ENCODE measurements at places on chromosomes 7 and 10.

DNA sequence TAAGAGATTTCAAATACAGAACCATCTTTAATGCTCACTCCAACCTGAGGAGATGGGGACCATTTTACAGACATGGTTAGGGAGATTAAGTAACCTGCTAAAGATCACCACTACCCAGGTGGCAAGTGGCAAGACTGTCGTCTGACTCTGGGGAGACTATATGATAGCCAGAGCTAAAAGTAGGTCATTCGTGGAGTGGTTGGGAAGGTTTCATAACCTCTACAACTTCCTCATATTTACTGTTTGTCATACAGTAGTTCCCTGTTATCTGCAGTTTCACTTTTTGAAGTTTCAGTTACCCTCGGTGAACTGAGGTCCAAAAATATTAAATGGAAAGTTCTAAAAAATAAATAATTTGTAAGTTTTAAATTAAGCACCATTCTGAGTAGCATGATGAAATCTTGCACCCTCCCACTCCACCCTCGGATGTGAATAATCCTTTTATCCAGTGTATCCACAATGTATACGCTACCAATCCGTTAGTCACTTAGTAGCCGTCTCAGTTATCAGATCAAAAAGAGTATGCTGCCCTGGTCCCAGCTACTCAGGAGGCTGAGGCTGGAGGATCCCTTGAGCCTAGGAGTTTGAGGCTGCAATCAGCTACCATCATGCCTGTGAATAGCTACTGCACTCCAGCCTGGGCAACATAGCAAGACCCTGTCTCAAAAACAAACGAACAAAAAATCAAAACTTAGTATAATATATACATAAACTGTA is 14.9 kb upstream of the LGI1 start:
- no peak for DNase-seq

DNA sequence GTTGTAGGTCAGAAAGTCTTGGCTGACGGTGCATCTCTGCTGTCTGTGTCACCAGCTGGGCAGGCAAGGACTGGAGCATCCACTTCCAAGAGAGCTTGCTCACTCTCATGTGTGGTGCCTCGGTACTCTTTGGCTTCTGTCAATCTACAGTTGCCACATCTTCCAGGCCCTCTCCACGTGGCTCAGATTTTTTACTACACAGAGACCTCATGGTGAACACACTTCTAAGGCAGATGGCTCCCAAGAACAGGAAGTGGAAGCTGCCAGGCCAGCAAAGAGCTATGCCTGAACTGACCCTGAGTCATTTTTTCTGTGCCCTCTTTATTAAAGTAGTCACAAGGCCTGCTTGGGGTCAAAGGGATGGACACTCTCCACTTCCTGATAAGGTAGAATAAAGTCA is 351.5 kb upstream of the AUTS2 start:
- no peak for DNase-seq

- DNase-seq: no peak
Observed at GRCh38 chr7:130560972-130561371, 69.1 kb downstream of the MEST start.

- no peak for DNase-seq
Observed at GRCh38 chr10:114821915-114822443, 399 bp downstream of the FHIP2A start.

- DNase-seq: no peak
Observed at GRCh38 chr10:17841050-17841449, 31.9 kb downstream of the MRC1 start.

DNA sequence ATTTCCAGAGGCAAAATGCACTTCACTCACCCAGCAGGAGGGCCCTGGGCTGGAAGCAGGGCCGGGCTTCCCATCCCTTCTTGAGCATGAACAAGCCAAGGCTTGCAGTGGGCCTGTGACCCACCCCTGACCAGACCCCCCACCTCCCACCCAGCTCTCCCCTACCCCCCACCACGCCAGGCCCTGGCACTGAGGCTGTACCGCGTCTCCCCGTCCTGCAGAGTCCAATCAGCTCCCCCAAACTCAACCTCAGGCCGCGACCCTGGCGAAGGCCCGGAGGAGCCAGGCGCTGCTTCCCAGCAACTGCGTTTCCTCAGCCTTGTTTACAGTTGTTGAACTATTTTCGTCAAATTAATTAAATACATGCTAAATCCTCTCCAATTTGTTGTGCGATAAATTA is 16.9 kb upstream of the MYL10 start:
- no peak for DNase-seq

Data from activated CD8-positive, alpha-beta memory T cell treated with anti-CD3 and anti-CD28 coated beads for 24 hours (primary cell).